ENCODE measurements at places on chromosomes 1 and 21. TPM values are rescaled to one million over a fixed set of nuclear protein-coding genes. Genes with fewer than 3 reads are reported as not detected.

DNA sequence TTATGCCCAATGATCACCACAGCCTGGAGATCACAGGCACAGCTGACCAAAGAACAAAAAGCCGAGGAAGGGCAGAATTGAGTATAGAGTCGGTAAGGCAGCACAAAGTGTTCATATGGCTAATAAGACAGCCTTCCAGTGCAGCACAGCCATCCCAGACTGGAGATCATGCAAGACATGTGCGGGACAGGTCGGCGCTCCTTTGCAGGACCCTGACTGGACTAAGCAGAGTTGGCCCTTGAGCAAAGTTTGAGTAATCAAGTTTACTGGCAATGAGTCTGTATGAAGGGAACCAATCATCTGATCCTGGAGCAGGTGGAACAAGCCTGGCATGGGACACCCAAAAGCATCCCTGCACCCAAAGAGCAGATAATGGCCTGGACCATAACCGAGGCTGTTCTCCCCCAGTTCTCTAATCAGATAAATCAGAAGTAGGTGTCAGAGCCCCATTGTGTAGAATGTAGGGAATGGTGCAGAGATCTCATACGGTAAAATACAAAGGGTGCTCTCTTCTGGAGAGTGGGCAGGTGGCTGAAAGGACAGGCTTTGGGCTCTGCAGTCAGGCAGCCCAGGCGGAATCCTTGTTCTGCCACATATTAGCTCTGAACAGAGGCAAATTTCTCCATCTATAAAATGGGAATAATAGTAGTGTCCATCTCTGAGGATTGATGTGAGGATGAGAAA is 10.7 kb upstream of the DNASE2B start:
- no peak for DNase-seq
- H3K27me3 ChIP-seq: no peaks in the 10 kb centered on the region
- H3K36me3 ChIP-seq: no peaks in the 10 kb centered on the region

- no peaks in the 10 kb centered on the region for H3K4me1 ChIP-seq
- no peak overlapping the region for H3K4me3 ChIP-seq
- no peak for DNase-seq
- no peaks in the 10 kb centered on the region for H3K36me3 ChIP-seq
Measured at GRCh38 chr1:163063610-163064009, 5.6 kb upstream of the RGS4 start.

GRCh38 chr1:230737622-230738262 is 9.4 kb upstream of the CAPN9 start:
- H3K27ac ChIP-seq: no peak overlapping the region
- no peak overlapping the region for H3K4me3 ChIP-seq
- no peaks in the 10 kb centered on the region for H3K27me3 ChIP-seq
- DNase-seq: no peak
- no peaks in the 10 kb centered on the region for H3K36me3 ChIP-seq
- H3K4me1 ChIP-seq: no peaks in the 10 kb centered on the region

Gene FAM163A
- not detected for total RNA-seq

Gene FAM89A
- total RNA-seq: 47.5 TPM

Gene FCRL4
- not detected for total RNA-seq

Gene PCAT6
- not detected for total RNA-seq

DNA sequence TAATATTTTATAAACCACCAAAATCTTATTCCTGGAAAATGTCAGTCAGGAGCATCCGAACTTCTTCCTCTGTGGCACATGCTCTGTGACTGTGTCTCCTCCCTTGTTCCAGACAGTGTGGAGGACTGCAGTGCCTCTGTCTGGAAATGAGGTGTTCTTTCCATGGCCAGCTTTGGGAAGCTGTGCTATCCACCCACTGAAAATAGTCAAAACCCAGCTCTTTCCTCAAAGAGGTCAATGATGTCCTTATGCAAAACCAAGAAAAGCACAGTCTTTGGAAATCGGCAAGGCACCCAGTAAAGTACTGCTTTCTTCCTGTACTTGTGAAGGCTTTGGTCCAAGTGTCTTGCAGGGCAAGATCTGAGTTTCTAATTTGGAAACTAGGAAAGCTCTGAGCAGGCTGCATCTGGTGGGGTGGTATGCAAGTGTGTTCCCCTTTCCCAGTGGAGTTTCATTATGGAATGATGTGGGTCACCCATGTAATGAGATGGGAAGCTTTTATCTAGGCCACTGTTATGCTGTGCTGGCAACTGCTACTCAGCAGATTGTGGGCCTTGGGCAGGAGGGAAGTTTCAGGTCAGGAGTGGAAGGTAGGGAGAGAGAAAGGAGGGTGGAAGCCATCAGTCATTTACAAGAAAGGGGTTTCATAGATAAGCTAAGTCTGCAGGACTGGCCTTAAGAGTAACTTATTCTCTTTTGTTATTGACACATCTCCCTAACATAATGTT is 6.0 kb downstream of the KIAA0040 start:
- DNase-seq: no peak
- H3K36me3 ChIP-seq: no peaks in the 10 kb centered on the region
- H3K4me1 ChIP-seq: no peaks in the 10 kb centered on the region
- H3K4me3 ChIP-seq: no peak overlapping the region
- no peaks in the 10 kb centered on the region for H3K27me3 ChIP-seq

DNA sequence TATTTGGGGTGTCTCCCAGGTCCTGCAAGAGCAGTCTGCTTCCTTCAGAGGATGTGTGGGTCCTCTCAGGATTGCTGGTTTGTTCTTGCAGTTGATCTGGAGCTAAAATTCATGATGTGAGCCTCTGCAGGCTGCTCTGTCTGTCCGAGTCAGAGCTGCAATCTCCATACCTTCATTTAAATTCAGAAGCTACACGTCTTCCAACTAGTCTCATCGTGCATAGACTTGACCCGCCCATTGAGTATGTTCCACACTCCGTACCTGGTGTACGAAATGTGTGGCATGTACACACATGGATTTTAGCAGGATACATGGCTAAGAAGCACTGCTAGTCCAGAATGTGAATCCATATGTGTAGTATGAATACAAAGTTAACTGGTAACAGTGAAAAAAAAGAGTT is 25.0 kb upstream of the RGS2 start:
- H3K36me3 ChIP-seq: no peaks in the 10 kb centered on the region
- H3K27me3 ChIP-seq: no peaks in the 10 kb centered on the region
- H3K27ac ChIP-seq: no peak overlapping the region
- no peaks in the 10 kb centered on the region for H3K4me1 ChIP-seq
- DNase-seq: no peak

Measured in ascending aorta (tissue), 2 donors.